Right forelimb (tissue), 1 donor: ENCODE measurements at places on chromosomes 12 and 14.

DNA sequence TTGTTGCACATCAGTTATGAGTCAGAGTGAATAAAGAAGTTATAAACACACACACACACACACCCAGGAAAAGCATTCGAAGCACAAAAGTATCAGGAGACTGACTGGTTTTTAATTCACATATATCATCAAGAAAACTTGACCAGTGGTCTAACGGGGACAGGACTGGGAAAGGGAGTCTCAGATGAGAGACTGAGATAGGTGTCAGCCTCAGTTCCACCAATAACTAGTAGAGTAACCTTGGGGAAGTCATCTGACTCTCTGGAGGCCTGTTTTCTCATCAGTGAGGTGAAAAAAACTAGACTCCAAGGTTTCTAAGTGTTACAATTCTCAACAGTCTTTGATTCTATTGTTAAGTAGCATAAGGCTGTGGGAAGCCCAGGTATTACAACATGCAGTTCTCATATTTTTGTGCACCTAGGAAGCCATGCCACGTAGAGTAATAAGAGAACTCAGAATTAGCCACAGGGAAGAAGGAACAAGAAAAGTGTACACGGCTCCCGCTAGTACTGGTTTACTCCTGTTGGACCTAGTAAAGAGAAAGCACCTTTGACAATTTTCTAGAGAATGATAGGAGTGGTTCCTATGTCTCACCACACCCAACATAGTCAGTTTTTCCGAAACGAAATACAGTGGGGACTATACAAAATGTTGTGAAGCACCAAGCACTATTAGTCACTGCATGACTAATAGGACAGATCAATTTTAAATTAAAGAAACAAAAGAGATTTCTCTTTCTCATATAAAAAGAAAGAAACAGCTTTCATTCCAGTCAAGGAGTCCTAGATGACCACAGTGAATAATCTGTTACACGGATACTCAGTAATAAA lies 5.0 kb downstream of the PPTC7 start:
- no peak for DNase-seq

DNA sequence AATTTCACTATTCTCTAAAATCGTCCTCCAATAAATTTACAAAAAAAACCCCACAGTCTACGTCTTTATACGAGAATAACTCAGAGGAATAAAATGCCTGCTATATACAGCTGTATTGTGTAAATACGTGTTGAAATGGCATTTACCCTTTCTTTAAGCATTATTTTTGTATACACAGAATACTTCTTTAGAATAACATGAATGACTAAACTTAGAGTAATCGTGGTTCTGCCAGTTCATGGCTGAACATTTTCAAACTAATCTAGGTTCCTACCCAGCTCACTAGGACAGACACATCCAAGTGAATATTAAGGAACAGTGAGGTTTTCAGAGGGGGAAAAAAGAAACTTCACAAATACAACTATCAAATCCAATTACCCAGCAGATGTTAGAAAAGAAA lies 24.6 kb downstream of the DICER1 start:
- DNase-seq, result no peak

- no peak for DNase-seq
Observed at GRCh38 chr14:24954037-24954699, 95.8 kb downstream of the STXBP6 start.

- no peak for DNase-seq
Observed at GRCh38 chr12:28060871-28061270, 88.3 kb upstream of the PTHLH start.

DNA sequence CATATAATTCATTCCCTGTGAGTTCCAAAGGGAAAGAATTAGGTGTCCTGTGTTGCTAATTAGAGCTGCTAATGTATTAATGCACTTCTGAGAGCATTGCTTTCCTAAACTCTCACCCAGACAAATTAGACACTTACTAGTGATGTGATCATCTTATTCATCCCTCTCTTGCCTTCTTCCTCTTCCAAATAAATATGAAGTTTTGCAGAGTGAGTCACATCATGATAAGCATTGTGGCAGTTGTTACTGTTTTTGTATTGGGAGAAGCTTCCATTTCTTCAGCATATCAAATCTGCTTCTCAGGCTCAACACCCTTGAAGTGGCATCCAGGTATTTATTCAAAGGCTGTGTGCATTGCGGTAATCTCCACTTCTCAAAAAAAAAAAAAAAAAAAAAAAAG lies 37.3 kb upstream of the E2F7 start:
- DNase-seq, result no peak
